ENCODE measurements at places on chromosomes 12 and 14.

- DNase-seq: no peak
Measured at GRCh38 chr14:92846162-92846897, 52.2 kb downstream of the GOLGA5 start.

DNA sequence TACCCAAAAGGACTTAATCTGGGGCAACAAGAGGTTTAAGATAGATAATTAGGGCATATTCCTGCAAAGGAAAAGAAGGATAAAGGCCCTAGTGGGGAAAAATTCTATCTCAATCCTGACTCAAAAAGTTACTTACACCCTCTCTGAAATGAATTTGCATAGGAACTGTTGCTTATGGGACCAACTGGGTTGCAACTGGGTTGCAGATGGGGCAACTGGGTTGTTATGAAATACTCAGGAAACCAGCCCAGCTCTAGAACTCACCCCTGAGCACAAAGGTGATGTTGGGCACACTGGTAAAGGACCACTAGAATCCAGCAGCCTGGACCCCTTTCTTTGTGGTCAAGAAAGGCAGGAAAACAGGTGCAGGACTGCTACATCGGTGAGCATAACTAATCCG is 17.2 kb upstream of the RILPL1 start:
- DNase-seq: no peak

- no peak for DNase-seq
Measured at GRCh38 chr14:105420101-105420973, 710 bp downstream of the MTA1 start.

DNA sequence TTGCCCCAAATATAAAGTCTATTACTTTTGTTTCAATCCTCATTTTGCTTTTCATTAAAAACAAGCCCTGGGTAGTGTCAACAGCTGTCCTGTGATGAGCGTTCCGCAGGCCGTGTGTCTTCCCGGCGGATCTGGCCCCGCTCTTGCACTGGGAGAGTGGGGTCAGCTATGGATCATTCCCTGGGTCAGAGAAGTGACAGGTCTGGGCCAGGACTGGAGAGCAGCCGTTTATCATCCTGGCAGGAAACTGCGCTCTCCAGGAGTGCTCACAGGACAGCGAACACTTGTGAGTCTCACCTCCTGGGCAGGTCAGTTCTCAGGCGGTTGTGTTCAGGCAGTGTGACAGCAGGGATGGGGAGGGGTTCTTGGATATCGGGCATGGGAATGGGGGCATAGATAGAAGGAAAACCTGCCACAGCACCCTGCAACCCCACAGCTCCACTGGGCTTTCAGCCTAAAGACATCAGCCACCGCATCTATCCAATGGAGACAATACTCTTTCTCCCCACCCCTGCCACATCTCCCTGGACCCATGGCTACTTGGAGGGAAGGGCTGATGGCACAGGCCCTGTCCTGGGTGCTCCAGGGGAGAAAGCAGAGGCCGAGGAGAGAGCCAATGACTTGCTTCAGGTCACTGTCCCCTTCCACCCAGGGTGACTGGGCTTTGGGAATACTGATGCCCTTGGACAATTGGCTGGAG is 47.8 kb upstream of the CHGA start:
- DNase-seq: no peak

DNA sequence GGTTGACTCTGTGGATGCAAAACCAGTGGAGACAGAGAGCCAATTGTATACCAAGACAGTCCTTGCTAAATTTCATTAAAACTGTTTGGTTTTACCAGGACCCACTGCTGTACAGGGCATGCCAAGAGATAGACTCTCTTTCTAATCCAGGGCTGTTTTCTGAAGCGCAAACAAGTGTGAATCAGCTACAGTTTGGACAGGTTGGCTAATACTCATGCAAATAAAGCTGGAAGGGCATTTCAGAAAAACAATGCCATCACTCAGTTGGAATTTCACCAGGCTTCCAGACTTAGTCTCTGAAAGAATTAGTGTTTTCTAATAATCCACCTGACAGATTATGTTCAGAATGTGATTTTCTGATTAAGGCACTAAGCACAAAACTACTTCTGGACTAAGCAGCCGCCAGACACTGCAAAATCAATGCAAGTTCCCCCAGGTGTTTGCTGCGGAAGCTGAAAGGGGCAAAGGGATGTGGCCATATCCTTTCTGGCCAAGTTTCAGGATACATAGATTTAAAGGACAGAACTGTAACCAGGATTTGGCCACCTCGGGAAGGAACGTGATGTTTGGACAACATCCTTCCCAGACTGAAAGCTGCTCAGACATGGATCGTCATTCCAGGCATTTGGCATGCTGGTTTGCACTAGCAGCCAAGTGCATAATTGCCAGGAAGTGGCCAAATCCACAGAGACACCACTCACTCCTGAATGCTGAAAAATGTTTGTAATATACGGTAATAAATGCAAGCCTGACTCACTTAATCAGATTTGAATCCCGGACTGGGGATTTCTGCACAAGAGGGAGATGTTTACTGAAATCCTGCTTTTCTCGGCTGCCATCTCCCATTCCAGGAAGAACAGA is 32.0 kb upstream of the CDKN3 start:
- DNase-seq: peak; percentile 70

DNA sequence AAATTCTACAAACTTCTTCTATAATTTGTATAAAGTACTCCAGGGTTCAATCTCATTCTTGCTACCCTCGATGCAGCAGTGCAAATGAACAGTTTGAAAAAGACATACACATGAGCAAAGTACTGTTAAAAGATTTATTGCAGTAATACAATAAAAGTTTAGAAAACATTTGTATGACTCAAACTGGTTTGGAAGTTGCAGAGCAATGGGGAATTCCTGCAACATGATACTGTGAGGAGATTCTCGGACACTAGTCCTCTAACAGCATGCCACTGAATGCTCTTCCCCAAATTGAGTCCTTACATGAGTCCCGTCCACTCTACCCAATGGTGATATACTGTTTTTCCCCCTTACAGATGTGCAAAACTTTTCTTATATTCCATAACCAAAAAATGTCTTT is 45.4 kb downstream of the ATG14 start:
- DNase-seq: no peak

DNA sequence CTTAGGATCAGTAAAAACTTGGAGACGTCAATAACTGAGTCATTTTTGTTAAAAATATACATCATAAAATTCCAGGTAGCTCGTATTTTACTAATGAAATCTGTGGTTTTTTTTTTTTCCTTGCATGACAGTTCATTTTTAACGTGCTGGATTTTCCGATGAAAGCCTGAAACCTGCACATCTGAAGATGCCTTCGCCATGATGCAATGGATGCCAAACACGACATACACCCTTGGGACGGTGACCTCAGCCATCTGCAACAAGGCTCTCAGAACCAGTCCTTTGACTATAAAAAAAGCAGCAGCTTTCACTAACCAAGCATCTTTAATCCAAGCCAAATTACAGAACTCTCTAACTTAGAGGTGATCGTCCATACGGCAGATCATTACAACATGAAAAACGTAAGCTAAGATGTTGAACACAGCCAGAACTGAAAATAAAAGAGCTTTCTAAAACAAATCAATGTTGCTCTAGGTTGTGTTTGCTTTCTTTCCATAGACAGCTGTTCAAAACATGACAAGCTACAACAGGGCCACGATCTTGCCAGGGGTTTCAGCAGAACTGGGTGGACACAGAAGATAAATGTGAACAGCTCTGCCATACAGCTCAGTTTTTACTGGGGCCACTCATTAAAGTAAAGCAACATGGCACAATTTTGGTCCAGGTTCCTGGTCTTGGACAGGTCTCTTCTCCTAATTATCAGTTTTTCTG is 7.8 kb downstream of the NIN start:
- peak; percentile 40 for DNase-seq

DNA sequence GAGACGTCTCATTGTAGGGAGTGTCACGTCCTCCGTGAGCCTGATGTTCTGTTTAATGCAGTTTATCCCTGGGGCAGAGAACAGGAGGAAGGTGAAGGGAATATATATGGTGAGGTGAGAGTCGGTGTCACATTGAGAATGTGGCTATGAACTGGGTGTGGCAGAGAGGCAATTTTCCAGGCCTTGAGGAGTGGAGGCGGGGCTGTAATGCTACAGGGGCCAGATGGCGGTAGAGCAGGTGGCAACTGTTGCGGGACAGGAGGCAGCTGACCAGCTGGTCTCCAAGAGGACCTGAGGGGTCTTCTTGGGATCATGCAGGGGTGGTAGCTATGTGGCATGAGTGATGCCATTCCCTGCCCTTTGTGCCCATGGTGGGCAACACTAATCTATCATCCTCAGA is 59.6 kb downstream of the CACNA1C start:
- peak; percentile 41 for DNase-seq

- DNase-seq: peak; percentile 44
Measured at GRCh38 chr12:56839915-56840325, 76.8 kb downstream of the HSD17B6 start.

DNA sequence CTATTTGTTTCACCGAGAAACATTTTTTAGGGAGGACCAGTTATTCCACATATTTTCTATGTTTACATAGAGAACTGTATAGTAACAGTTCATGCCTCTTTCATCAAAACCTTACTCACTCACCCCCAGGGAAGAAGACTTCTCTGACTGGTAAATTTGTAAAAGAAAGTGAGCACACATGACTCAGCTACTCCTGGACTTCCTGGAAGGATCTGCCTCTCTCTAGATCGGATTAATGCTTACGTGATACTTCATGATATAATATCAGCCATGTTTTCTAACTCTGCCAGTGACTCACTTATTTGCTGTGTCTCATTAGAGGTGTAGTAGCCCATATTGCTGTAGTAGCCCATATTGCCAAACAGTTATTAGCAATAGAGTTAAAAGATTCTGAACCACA is 494.3 kb upstream of the ATXN7L3B start:
- DNase-seq: no peak

DNA sequence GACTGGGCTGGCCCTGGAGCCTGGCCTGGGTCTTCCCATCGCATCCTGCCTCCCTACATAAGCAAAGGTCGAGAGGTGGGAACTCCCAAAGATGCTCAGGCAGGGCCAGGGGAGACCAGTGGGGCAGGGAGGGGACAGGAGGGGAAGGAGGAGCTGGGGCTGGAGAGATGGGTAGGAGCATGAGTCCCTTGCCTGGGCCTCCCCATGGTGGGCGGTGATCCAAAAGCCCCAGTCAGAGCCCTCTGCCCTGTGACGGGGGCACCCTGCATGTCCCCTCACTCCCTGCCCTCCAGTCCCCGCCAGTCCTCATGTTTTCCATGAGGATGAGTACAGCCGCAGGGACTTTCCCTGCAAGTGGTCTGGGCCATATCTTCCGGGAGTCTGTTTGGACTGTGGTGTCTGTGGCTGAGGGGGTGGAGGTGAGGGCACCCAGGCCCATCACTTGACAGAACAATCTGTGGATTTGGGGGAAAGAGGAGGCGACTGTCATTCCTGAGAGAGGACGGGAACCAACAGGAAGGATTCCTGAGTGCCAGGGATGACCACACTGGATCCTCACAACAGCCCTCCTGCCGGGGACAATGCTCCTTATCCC is 9.3 kb downstream of the BDKRB2 start:
- DNase-seq: no peak

DNA sequence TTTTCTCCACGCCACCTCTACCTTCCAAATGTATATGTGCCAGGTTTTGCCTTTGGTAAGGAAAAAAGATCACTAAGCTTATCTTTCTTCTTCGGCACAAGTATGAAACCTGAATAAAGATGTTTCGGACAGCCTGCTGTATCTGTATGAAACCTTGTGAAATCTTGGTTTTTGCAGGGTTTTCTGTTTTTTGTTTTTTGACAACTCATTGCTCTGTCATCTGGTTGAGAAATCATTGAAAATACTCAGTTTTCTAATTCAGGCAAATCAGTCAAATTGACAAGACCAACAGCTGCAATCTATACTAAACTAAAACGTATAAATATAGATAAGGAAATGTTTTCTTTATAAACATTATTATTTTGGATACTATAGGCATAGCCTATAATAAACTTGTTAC is 63.1 kb upstream of the FGD4 start:
- no peak for DNase-seq

DNA sequence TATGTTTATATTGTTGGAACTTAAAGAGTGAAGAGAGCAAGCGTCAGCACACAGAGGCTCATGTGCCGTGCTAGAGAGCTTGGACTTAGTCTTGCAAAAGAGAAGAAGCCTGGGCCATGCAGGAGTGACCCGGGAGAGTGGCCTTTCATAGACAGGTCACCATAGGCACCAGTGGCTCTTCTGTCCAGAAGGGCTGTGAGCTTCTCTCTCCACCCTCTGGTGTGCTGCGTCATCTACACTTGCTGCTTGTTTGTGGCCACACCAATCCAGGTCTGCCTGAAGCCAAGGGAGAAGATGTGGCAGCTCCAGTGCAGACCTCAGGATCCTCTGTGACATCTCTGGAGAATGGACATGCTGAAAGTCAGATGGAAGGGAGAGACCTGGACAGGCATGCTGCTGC is 74.4 kb downstream of the NTF3 start:
- no peak for DNase-seq

GRCh38 chr12:104482748-104483147 is 26.0 kb downstream of the CHST11 start:
- DNase-seq: peak; percentile 46

DNA sequence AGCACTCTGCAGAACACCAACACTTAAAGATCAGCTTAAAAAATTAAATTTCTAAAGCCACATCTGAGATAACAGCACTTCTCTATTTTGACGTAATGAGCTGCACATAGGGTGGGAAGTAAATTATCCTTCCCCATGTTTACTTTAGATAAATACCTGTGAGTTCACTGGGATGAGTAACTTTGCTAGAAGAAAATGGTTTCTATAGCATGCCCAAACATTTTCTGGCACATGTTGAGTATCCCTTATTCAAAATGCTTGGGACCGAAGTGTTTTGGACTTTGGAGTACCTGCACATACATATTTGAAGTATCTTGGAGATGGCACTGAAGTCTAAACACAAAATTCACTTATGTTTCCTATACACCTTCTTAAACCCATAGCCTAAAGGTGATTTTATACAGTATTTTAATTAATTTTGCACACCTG is 6.6 kb downstream of the SLC38A2 start:
- no peak for DNase-seq

GRCh38 chr14:39005044-39005880 is 97.8 kb downstream of the SEC23A start:
- DNase-seq: no peak

GRCh38 chr14:23750357-23750756 is 114.2 kb downstream of the DHRS2 start:
- DNase-seq: no peak

- no peak for DNase-seq
Measured at GRCh38 chr12:5585178-5585577, 153.3 kb downstream of the NTF3 start.

DNA sequence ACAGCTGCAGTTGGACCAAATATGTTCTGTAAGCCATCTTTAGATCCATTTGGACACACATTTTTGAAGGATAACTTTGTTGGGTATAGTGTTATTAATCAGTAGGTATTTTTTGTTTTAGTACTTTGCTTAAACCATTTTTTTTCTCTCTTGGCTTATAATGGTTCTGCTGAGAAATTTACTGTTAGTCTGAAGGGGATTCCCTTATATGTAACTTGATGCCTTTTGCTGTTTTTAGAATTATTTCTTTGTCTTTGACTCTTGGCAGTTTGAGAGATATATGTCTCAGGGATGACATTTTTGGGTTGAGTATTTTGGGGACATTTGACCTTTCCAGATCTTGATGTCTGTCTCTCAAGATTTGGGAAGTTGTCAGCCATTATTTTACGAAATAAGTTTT is 169.8 kb downstream of the GPHN start:
- DNase-seq: no peak

All from cerebellar cortex (tissue), 1 donor.